Stimulated activated naive CD8-positive, alpha-beta T cell treated with anti-CD3 and anti-CD28 coated beads, Interleukin-15, Interleukin-2, amounts not matched to agents 100 U/mL and 50 U/mL, for 24 hours (primary cell): ENCODE measurements at places on chromosomes 3 and 15.

GRCh38 chr3:32888739-32889138 is 62.7 kb upstream of the CCR4 start:
- DNase-seq: no peak

- no peak for DNase-seq
Observed at GRCh38 chr15:38176691-38177090, 75.9 kb upstream of the SPRED1 start.

DNA sequence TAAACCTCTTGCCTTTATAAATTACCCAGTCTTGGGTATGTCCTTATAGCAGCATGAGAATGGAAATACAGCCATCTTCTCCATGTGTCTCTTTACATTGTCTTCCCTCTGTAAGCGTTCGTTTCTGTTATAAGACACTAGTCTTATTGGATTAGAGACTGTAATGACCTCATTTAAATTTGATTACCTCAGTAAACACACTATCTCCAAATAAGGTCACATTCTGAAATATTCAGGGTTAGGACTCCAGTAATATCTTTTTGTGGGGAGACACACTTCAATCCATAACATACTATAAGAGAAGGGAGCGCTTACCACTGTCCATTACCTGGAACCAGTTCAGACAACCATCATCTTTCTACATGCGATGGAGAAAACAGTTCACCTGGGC is 34.3 kb upstream of the CD47 start:
- DNase-seq: no peak

GRCh38 chr3:8777201-8777977 is 8.0 kb upstream of the OXTR start:
- DNase-seq: no peak

GRCh38 chr15:80468796-80469195 is 64.6 kb downstream of the ARNT2 start:
- no peak for DNase-seq

DNA sequence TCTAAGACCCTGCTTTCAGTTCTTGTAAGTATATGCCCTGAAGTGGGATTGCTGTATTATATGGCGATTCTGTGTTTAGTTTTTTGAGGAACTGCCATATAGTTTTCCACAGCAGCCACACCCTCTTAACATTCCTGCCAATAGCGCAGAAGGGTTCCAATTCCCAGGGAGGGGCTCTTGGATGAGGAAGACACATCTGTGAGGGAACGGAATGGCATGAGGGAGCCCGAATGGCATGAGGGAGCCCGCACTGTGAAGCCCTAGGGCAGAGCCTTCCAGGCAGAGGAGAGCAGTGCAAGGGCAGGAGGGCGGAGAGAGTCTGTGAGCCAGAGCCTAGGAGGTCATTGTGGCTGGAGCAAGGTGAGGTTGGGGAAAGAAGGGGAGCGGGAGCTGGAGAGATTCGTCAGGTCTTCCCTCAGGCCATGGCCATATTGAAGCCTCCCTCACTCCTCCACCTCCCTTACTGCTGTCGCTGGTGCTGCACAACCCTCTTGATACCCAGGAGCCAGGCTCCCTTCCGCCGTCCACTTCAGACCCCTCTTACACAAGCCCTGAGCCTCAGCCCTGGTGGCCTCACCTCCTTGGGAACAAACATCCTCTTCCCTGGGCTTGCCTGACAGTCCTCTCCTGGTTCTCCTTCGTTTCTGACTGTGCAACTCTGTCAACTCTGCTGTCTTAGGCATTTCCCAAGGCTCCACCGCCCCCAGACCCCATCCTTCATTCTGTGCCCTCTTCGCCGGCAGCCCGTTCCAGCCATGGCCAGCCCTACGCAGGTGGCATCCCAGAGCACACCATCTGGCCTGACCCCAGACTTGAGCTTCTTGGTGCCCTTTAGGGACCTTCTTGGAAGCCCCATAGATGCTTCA is 51.4 kb downstream of the FGD5 start:
- DNase-seq: no peak

DNA sequence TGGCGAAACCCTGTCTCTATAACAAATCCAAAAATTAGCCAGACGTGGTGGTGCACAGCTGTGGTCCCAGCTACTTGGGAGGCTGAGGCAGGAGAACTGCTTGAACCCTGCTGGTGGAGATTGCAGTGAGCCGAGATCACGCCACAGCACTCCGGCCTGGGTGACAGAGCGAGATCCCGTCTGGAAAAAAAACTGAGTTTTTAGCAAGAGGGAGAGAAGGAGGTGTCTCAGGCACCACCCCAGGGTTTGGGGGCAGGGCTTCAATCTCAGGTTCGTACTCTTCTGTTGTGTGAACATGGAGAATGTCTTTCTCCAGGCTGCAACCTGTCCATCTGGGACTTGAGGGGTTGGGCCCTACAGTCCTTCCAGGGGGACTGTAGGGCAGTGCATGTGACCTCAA is 2.7 kb downstream of the CHRNA3 start:
- DNase-seq: no peak
